ENCODE measurements at places on chromosomes 4 and X.

GRCh38 chrX:1649621-1650020 lies 34.8 kb downstream of the ASMT start:
- no peak for DNase-seq

DNA sequence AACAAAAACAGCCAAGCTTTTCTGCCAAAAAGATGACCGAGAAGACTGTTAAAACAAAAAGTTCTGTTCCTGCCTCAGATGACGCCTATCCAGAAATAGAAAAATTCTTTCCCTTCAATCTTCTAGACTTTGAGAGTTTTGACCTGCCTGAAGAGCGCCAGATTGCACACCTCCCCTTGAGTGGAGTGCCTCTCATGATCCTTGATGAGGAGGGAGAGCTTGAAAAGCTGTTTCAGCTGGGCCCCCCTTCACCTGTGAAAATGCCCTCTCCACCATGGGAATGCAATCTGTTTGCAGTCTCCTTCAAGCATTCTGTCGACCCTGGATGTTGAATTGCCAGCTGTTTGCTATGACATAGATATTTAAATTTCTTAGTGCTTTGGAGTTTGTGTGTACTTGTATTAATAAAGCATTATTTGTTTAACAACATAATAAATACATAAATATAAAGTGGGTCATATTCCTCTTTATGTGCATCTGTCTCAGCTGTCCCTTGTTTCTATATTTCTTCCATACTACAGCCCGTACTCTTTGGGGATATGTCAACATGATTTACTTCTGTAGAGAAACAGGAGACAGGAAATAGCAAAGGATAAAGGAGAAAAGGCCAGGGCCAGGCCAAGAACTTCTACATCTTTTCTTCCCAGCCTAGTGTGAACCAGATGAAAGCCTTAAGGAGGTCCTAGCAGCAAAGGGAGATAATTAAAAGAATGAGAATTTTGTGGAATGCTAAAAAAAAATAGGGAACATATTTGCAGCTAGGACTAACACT lies 667 bp downstream of the PTTG2 start:
- no peak for DNase-seq

- no peak for DNase-seq
These were observed 63.7 kb downstream of the C4orf51 start for GRCh38 chr4:145743641-145744040.

- DNase-seq = no peak
These were observed 3.4 kb upstream of the HOPX start for GRCh38 chr4:56684320-56685050.

GRCh38 chr4:83582289-83582785 lies 46.4 kb downstream of the GPAT3 start:
- peak; percentile 94 for DNase-seq

DNA sequence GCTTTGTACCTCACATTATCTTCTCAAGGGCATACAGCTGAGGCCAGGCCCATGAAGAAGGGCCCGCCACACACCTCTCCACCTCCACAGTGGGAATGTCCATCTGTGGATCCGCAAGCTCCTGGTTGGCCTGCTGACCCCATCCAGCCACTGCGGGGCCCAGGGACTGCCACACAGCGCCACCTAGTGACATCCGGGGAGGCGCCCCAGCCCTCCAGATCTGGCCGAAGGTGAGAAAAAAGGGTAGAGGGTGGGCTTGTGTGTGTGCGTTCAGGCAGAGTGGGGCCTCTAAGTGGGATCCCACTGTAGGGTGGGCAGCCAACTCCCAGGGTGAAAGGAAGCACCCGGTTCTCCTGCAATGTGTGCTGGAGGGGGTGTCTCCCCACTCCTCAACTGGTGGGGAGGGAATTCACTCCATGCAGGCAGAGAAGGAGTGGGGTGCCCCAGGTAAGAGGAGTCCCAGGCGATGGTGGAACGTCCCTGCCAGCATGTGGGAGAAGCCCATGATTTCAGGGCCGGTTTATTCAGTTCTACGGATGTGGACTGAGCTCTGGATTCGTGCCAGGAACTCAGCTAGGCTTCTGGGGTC lies 117.3 kb downstream of the ENPP6 start:
- DNase-seq = peak; percentile 7

- DNase-seq = no peak
These were observed 27.5 kb upstream of the ESX1 start for GRCh38 chrX:104282166-104282725.

GRCh38 chrX:53732797-53733196 lies 46.3 kb upstream of the HUWE1 start:
- no peak for DNase-seq

GRCh38 chrX:132634521-132634920 lies 145.7 kb upstream of the MBNL3 start:
- no peak for DNase-seq

Measured in renal cortical epithelial cell (primary cell).